ENCODE measurements at places on chromosomes 7 and 10. TPM values are rescaled to one million over a fixed set of nuclear protein-coding genes. Genes with fewer than 3 reads are reported as not detected.
A peak's percentile ranks its signal among the peaks of the same experiment; 100 is the strongest.

GRCh38 chr10:114504769-114505579, 100.7 kb upstream of the AFAP1L2 start:
- no peaks in the 10 kb centered on the region for H3K27me3 ChIP-seq
- H3K4me3 ChIP-seq, result no peak overlapping the region
- H3K27ac ChIP-seq, result peak overlapping the region; percentile 91
- H3K36me3 ChIP-seq, result peaks cover 3% of the 10 kb centered on the region
- no peak for DNase-seq

DNA sequence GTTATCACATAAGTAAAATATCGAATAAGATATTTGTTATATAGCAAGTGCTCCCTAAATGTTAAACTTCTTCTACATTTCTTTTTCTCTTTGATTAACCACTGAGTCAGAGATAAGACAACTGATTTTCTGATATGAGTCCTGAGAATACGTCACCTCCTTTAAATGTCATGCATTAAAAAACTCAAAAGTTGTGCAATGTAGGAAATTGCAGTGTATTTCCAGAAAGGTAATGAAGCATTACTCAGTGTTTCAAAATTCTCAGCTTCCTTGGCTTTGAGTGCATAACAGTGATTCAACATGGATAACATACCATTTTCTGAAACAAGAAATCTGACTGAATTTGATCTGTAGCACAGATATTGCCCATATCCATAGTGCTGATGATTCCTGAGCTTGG, 155.8 kb downstream of the BMPER start:
- no peaks in the 10 kb centered on the region for H3K4me1 ChIP-seq
- H3K27ac ChIP-seq, result no peak overlapping the region
- H3K36me3 ChIP-seq, result no peaks in the 10 kb centered on the region
- H3K27me3 ChIP-seq, result peaks cover 4% of the 10 kb centered on the region

DNA sequence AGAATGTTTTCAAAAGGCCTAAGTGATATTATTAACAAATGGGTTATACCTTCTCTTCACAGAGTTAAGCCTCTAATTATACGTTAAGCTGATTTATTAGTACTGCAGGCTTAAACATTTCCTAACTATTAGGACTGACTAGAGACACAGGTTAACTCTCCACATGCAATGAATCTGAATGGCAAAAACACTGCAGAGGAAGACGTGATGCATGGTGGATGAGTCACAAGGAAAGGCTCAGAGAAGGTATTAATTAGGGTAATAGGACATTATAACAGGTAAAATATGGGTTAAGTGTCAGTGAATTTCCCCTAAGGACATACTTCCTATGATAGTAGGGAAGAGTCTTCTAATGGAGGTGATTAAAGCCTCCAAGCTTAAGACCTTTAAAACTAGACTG, 24.7 kb upstream of the SEM1 start:
- no peaks in the 10 kb centered on the region for H3K27me3 ChIP-seq
- DNase-seq, result no peak
- H3K4me3 ChIP-seq, result no peak overlapping the region
- H3K27ac ChIP-seq, result no peak overlapping the region
- H3K36me3 ChIP-seq, result no peaks in the 10 kb centered on the region

DNA sequence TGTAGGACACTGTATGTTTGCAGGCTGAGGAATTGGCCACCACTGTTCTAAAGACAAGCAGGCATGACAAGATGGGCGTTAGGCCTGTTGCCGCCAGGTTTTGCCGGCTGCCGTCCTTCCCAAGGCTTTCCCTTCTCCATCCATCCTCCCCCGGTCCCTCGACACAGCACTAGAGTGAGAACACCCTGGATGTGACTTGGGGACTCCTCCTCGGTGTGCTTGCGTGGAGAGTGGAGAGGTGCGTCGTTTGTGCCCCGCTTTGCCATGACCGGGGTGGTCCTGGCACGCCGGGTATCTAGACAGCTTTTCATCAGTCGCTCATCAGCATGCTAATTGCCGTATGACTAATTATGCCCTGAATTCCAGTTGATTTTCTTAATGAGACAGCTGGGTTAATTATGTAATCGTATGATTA, 206.6 kb upstream of the SH2B2 start:
- H3K4me1 ChIP-seq, result peaks cover 19% of the 10 kb centered on the region
- no peak overlapping the region for H3K4me3 ChIP-seq
- H3K27me3 ChIP-seq, result no peaks in the 10 kb centered on the region
- H3K36me3 ChIP-seq, result peaks cover 34% of the 10 kb centered on the region

DNA sequence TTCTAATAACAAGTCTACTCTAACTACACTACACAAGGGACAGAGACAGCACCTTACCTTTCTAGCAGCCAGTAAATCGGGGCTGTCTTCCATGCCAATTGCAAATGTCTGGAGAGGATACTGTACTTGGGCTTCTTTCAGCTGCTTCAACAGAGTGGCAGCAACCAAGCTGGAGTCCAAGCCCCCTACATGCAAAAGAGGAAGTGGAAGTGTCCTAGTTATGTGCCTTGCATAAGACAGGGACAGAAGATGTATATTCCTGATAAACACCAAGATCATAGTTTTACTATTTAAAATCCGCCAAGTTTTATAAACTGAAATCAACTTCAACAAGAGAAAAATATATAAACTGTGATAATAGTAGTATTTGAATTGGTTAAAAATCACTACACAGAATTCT, 14.0 kb downstream of the ASNS start:
- no peaks in the 10 kb centered on the region for H3K27me3 ChIP-seq
- no peak overlapping the region for H3K27ac ChIP-seq
- no peak for DNase-seq
- H3K4me3 ChIP-seq, result no peak overlapping the region

GRCh38 chr10:78802866-78803265, 265.9 kb upstream of the ZMIZ1 start:
- no peak overlapping the region for H3K27ac ChIP-seq
- no peaks in the 10 kb centered on the region for H3K36me3 ChIP-seq
- peaks cover 16% of the 10 kb centered on the region for H3K4me1 ChIP-seq
- H3K4me3 ChIP-seq, result no peak overlapping the region

- no peaks in the 10 kb centered on the region for H3K36me3 ChIP-seq
- no peak for DNase-seq
- H3K4me3 ChIP-seq, result no peak overlapping the region
- H3K4me1 ChIP-seq, result peaks cover 17% of the 10 kb centered on the region
- no peak overlapping the region for H3K27ac ChIP-seq
Measured at GRCh38 chr10:121330563-121330962, 267.7 kb downstream of the FGFR2 start.

DNA sequence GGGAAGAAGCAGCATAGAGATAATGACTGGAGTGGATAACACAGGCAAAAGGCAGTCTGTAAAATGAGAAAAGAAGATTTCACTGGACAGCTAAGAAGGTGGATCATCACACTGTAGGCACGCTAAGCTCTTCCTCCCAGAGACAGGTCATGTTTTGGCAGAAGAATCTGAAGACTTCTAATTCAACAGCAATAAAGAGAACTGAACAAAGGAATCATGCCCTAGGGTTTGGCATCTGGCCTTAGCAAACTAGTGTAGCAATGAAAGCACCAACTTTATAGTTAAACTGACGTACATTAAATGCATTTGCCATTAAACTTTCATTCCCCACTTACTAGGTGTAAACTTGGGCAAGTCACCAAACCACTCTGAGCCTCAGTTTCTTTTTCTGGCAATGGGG, 84.4 kb upstream of the SEM1 start:
- H3K4me3 ChIP-seq, result no peak overlapping the region
- DNase-seq, result no peak
- H3K27me3 ChIP-seq, result peaks cover 7% of the 10 kb centered on the region
- H3K27ac ChIP-seq, result no peak overlapping the region

GRCh38 chr7:11689096-11689495, 142.9 kb downstream of the THSD7A start:
- no peak for DNase-seq
- no peaks in the 10 kb centered on the region for H3K4me1 ChIP-seq
- no peaks in the 10 kb centered on the region for H3K27me3 ChIP-seq
- H3K36me3 ChIP-seq, result peaks cover 1% of the 10 kb centered on the region
- H3K27ac ChIP-seq, result no peak overlapping the region

DNA sequence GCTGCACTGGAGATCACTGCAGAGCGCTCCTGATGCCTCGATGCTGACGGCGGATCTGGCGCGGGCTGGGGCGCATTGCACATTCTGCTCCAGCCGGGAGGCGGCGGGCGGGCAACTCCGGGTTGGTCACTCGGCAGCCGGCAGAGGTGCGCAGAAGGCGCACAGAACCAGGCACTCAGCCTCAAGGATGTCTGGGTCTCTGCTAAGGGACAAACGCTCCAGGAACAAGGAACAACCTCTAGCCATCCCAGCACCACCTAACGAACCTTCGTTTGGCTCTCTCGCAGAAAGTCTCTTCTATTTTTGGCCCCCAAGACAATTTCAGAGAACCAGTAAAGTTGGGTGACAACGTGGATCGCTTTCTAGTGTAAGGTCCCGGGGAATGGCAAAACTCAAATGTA, 254.6 kb downstream of the OTUD1 start:
- H3K4me3 ChIP-seq, result peak overlapping the region; percentile 76
- no peaks in the 10 kb centered on the region for H3K36me3 ChIP-seq
- peak; percentile 44 for DNase-seq
- peaks cover 90% of the 10 kb centered on the region for H3K27me3 ChIP-seq

DNA sequence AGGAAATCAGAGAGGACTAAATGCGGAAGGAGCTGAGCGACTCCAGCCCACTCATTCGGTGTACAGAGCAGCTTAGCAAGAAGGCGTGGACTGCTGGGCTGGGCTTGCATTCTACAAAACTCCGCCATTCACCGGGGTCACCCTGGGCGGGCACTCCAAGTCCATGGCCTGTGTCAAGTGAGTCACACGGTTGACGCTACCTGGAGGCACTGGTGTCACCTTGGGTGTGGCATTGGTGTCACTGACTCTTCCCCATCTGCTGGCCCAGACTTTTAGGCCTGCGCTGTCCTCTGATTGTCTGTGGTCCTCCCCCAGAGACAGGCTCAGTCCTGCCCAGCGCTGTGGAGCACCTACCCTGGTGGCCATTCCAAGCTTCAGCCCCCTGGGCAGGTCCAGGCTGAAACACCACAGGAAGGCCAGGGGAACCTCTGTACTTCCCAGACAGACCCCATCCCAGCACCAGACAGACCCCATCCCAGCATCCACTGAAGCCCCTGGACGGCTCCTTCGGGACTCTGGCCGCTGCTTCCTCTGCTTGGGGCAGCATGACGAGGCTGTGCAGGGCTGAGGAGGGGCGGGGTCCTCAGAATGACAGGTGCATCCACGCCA, 30.6 kb upstream of the CNPY1 start:
- peaks cover 6% of the 10 kb centered on the region for H3K4me1 ChIP-seq
- H3K27ac ChIP-seq, result no peak overlapping the region
- H3K27me3 ChIP-seq, result peaks cover 30% of the 10 kb centered on the region
- DNase-seq, result no peak

DNA sequence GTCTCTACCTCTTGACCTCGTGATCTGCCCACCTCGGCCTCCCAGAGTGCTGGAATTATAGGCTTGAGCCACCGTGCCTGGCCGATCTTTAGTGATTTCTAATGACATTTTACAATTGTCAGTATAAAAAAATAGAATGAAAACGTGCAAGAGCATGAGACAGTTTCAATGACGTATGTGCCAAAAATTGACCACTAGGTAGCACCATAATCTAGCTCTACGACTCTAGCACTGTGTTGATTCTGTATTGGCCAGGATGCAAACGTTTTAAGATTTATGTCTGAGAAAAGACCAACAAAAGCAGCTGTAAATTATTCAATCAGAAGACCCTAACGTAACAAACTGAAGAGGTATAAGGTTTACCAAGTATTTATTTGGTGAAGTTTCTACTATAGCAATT, 25.4 kb upstream of the EXOC6 start:
- DNase-seq, result no peak

DNA sequence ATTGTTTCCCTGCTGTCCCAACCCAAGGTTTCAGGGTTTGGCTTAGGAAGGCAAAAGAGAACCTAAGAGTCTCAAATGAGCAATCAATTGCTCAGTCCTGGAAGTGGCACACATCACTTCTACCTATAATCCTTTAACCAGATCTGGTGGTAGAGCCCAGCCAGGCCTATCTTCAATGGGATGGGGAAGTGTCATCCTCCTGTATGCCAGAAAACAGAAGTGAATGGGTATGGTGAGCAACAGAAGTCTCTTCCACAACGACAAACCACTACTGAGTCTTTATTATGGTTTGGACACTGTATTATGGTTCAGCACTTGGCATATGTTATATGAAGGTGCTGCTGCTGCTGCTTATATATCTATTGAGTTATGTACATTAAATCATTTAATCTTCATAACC, 3.0 kb upstream of the AKR1B1 start:
- H3K4me1 ChIP-seq, result peaks cover 10% of the 10 kb centered on the region
- no peak for DNase-seq
- peaks cover 1% of the 10 kb centered on the region for H3K36me3 ChIP-seq

DNA sequence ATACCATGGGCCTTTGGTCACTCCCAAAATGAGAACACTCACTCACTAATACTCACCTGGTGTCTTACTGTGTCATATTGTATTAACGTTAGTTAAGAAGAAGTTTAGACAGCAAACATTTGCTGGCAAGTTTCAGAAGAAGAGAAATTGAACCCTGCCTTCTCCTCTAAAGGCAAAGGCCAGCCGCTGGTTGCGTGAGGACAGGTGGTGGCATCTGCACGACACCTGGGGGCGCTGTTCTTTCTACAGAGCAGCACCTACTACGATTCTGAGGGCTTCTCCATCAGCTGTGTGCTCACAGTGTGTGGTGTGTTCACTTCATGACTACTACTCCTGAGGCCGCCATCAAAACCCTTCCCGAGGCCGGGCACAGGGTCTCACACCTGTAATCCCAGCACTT, 17.9 kb upstream of the CLEC2L start:
- no peak overlapping the region for H3K27ac ChIP-seq
- no peak for DNase-seq
- H3K4me1 ChIP-seq, result peaks cover 1% of the 10 kb centered on the region
- H3K36me3 ChIP-seq, result no peaks in the 10 kb centered on the region

DNA sequence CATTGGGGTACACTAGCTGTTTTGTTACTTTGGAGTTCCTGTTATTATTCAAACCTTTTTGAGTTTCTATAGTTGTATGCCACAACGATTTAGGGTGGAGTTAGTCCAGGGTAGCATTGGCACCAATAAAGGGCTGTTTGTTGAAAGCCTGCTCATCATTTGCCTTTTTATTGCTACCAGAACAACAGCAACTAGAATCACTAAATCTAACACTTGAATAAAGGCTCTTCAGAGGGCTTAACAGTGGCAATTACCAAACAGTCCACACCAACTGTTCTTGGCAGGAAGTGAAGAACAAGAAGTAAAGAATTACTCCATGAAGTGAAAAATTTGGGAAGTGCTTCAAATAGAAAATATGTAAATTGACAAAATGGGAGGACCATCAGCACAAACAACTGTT, 621.4 kb downstream of the PHTF2 start:
- no peaks in the 10 kb centered on the region for H3K27me3 ChIP-seq
- H3K4me1 ChIP-seq, result no peaks in the 10 kb centered on the region
- no peak overlapping the region for H3K27ac ChIP-seq

Gene GDF2
- total RNA-seq, result not detected

Gene NUTM2A
- total RNA-seq, result 4.3 TPM

Gene OPN1SW
- total RNA-seq, result not detected
